ENCODE measurements at places on chromosomes 1 and 21.
A peak's percentile ranks its signal among the peaks of the same experiment; 100 is the strongest.

GRCh38 chr1:54340434-54340833 is 65.8 kb downstream of the SSBP3 start:
- no peak for DNase-seq

GRCh38 chr1:24605534-24606295 is 37.4 kb upstream of the SRRM1 start:
- no peak for DNase-seq

- no peak for DNase-seq
These were observed 30.6 kb downstream of the PHC2 start for GRCh38 chr1:33400153-33400911.

DNA sequence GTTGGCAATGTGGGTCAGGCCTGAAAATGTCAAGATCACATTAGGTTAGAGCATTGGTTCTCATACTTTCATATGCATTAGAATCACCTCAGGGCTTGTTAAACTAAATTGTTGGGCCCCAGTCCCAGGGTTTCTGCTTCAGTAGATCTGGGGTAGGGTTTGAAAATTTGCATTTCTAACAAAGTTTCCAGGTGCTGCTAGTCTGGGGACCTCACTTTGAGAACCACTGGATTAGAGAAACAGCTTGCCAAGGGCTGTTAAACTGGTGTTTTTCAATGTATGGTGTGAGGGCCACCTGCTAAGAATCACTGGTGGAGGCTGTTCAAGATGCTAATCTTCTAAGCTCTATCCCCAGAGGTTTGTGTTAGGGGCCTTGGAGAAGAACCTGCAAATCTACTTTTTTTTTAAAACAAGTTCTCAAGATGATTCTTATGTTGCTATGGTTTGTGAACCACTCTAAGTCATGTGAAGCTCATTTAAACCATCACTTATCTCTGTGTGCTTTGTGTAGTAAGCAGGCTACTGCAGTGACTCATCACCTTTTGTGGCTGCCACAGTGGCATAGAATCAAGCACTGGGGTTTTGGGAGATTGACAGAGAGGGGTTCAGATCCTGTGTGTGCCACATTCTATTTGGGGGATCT is 152.2 kb downstream of the S1PR1 start:
- DNase-seq: peak; percentile 27

GRCh38 chr1:12472798-12473551 is 145.0 kb downstream of the DHRS3 start:
- no peak for DNase-seq

DNA sequence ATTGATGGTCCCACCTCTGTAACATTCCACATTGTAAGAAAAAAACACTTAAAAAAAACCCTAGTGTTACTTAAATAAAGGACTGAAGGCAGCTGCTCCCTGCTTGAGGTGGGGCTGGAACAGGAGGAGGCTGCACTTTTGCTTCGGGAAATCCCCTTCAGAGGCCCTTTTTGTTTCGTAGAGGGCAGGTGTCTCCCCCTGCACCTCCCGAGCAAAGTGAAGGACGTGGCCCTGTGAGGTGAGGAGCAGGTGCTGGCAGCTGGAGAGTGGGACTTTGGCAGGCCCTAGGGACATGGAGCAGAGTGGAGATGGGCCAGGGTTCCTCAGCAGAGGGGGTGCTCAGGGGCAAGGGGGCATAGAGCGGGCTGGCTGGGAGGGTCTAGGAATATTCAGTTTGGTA is 33.4 kb upstream of the WNT4 start:
- no peak for DNase-seq

DNA sequence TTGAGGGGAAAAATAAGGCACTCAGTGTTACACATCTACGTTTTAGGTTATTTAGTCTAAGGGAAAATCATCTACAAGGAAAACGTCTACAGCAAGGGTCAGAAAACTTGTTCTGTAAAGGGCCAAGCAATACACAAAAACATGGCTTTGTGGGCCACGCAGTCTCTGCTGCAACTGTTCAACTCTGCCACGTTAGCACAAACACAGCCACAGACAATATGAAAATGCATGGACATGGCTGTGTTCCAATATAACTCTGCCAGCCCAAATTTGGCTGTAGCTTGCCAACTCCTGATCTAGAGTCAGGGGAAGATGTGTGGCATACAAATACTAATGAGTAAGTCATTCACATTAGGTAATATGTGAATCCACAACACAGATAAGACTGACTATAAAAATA is 40.7 kb downstream of the COA6 start:
- no peak for DNase-seq

DNA sequence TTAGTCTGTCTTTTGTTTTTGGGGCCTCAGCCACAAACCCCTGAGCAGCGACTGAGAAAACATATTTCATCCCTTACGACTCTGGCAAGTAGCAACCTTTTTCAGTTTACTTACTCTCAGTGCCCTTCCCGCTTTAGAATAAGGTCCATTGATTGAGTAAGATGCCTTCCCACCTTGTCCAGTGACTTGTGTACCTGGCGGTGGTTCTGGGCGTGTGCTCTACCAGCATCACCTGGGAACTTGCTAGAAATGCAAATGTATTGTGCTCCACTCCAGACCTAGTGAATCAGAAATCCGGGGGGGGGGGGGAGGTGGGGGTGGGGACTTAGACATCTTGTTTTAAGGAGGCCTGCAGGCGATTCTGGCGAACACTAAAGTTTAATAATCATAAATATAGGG is 72.1 kb downstream of the S1PR1 start:
- no peak for DNase-seq

- no peak for DNase-seq
These were observed 8.3 kb downstream of the WARS2 start for GRCh38 chr1:119132179-119132578.

GRCh38 chr1:228497206-228497605 is 10.0 kb downstream of the RNF187 start:
- no peak for DNase-seq

DNA sequence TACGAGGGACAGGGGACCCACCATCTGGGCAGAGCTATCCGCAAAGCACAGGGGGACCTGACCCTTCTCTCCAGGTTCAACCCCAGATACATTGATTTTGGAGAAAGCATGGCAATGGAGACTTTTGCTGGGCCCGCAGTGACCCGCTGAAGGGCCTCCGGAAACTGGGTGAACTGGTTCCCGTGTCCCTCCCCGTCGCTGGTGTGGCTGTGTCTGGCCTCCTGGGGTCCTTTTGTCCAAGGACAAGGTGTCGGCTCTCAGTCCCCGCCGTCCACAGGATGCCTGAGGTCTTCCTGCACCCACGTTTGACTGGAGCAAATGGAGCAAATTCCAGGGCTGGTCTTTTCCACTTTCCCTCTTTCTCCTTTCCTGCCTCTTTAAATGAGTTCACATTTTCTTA is 176.3 kb downstream of the PRDM16 start:
- DNase-seq: no peak

- no peak for DNase-seq
These were observed 14.7 kb downstream of the MDM4 start for GRCh38 chr1:204530932-204531331.

DNA sequence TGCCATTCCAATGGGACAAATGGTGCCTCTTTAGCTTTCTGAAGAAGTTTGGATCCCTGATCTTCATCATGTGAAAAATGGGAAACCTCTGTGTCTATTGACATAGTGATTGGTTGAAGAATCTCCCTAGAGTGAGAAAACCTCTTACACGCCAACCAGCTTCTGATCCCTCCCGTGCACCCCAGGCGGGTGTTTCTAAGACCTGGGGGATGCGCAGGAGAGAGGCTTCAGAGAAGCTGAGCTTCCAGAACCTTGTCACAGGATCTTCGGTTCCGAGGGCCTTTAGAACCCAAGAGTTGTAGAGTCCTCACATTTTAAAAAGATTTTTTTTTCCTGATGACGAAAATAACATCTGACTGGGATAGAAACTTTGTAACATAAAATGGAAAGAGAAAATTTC is 11.3 kb downstream of the PODN start:
- no peak for DNase-seq

DNA sequence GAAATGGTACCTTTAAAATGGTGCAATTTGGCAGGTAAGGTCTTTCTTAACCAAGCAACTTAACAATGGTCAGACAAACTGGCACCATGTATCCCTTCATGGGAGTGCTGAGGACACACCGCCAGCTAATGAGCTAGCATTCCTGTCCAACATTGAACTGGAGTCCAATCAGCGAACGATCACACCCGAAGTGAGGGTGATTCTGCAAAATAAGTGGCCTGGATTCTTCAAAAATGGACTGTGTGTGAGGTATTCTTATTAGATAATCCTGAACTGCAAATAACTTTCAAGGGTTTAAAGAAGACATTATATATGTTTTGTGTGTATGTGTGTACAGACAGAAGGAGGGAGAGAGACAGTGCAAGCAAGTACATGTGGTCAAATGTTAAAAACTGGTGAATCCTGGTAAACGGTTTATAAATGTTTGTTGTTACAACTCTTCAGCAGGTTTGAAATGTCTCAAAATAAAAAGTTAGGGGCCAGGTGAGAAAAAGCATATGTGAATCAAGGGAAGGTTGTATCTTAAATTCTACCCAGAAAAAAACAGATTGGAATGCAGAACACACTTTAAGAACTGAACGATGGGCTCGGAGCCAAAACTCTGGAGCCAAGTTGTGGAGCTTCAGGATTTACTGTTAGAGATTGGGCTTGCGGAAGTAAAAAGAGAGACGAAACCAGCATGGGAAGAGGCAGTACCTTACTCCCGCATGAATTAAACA is 20.9 kb downstream of the GADD45A start:
- no peak for DNase-seq

DNA sequence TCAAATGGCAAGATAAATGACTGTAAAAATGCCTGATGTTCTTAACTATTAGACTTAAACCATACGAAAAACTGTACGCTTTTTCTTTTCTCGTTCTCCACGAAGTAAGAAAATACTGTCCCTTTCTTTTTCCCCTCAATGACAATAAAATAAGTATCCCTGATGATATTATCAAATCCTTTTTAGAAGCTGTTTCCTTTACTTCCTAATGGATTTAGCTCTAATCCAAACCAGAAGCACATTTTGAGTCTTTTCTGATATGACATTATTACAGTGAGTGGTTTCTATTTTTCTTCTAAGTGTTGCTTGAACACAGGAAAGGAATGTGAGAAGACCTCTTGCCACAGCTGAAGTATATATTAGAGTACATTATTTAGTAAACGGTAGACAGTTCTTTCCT is 32.4 kb downstream of the DNM3 start:
- DNase-seq: no peak

DNA sequence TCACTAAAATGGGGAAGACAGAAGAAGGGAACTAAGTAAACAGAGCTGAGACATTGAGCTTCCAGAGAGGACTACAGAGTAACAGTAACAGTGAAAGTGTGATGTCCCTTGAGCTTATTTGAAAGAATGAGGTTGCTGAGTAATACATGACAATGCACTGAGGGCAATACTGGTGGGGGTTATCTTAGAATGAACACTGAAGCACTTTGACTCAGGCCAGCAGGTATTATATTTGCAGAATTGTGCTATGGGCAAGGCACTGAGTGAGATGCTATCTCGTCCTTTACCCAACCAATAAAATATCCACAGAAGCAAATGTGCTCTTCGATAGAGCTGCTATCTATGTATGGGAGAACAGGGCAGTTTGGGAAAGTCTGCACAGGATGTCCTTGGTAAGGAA is 133.2 kb downstream of the DISP1 start:
- no peak for DNase-seq

DNA sequence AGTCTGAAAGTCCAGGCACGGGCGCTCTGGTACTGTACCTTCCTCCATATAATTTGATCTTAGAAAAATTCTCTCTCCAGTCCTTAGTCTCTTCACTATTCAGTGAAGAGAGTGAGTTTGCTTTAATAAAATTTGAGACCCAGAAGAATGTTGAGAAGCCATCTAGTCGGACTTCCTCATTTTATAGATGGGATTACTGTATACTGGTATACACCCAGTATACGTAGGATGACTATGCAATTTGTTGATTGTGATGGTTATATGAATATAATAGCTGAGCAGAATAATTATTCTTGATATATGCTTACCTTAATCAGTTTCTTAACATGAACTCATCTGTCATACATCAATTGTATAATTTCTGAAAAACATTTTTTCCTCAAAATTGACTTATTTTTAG is 328.0 kb upstream of the B3GALT2 start:
- DNase-seq: no peak

- no peak for DNase-seq
These were observed 148.9 kb upstream of the CTTNBP2NL start for GRCh38 chr1:112247036-112247597.
